ENCODE measurements at places on chromosomes 5 and 9.
A peak's percentile ranks its signal among the peaks of the same experiment; 100 is the strongest.

- DNase-seq, result peak; percentile 51
Measured at GRCh38 chr5:55421074-55421529, 113.3 kb downstream of the MTREX start.

GRCh38 chr9:82581516-82581915, 481.4 kb downstream of the RASEF start:
- DNase-seq, result no peak

GRCh38 chr5:110383231-110383630, 343.2 kb downstream of the TMEM232 start:
- DNase-seq, result no peak

DNA sequence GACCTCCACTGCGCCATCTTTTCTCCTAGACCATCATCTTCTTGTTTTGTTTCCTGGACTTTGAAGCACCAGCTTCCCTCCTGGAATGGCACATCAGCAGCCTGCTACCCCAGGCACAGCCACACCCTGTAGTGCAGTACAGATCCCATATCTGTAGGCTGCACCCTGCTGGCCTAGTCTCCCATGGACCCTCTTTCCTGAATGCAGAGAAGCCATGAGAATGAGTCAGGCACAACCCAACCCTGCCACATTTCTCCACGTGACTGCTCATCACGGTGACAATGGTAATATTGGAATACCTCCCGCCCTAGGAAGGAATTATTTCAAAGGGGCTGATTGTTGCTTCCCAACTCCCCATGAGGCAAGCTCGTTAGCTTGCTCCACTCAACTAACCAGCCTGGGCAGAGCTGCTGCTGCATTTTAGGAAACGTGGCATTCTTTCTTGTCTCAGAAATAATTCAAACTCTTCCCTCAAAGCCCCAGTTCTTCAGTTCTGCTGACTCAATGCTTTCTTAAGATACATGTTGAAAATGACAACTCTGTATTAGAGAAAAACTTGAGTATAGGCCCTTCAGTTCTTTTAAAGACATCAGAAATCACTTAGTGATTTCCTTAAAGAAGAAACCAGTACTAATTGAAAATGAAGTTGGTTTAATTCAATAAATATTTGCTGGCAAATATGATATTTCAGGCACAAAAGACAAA, 328.1 kb downstream of the MLLT3 start:
- DNase-seq, result no peak

GRCh38 chr9:70874451-70874850, 247.0 kb downstream of the TRPM3 start:
- peak; percentile 52 for DNase-seq

GRCh38 chr5:81183811-81184748, 49.0 kb upstream of the CKMT2 start:
- DNase-seq, result no peak

GRCh38 chr9:33133186-33133585, 34.0 kb downstream of the B4GALT1 start:
- peak; percentile 29 for DNase-seq

DNA sequence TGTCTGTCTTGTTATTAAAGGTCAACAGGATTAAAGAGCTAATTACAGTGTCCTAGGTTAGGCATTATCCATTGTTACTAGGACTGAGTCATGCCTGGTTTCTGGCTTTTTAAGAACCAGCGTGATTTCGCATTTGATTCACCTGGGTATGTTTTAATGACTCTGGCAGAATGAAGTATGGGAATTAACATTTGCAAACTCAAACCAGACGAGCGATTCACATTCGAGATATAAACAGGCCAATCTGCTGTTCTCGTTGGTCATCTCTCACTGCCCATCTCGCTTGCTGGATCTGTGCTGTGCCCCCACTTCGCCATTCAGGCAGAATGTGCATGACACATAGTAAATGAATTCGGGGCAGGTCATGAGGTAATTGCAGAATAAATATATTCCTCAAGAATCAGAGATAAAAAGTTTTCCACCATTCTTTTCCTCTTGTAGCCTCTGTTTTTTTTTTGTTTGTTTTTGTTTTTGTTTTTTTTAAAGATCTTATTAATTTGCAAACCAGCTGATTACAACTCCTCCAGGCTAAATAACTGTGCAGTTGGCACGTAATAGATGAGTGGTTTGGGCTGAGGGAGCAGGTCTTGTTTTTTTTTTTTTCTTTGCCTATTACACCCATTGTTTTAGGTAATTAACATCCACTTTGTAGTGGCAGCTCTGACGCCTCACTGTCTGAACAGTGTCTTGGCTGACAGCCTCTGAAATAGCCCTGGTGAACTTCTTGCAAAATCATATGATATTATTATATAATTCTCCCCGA, 313.5 kb upstream of the MSX2 start:
- DNase-seq, result no peak

DNA sequence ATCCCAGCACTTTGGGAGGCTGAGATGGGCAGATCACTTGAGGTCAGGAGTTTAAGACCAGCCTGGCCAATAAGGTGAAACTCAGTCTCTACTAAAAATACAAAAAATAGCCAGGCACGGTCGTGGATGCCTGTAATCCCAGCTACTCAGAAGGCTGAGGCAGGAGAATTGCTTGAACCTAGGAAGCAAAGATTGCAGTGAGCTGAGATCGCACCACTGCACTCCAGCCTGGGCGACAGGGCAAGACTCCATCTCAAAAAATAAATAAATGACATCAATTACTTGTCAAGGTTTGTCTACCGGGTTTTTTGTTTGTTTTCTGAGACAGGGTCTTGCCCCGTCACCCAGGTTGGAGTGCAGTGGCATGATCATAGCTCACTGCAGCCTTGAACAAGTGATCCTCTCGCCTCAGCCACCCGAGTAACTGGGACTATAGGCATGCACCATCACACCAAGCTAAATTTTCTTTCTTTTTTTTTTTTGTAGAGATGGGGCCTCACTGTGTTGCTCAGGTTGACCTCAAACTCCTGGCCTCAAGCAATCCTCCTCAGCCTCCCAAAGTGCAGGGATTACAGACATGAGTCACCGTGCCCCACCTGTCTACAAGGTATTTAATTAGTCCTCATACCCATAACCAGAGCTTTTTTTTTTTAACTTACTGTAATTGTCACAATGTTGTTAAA, 64.9 kb downstream of the SUSD1 start:
- no peak for DNase-seq

- no peak for DNase-seq
Measured at GRCh38 chr9:121939643-121940042, 153.5 kb downstream of the TTLL11 start.

DNA sequence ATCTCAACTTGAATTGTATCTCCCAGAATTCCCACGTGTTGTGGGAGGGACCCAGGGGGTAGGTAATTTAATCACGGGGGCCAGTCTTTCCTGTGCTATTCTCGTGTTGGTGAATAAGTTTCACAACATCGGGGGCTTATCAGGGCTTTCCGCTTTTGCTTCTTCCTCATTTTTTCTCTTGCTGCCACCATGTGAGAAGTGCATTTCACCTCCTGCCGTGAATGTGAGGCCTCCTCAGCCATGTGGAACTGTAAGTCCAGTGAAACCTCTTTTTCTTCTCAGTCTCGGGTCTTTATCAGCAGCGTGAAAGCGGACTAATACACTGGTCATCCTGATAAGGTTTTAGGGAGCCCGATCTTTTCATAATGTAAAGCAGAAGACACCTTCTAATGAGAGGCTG, 687.0 kb upstream of the FTMT start:
- no peak for DNase-seq

DNA sequence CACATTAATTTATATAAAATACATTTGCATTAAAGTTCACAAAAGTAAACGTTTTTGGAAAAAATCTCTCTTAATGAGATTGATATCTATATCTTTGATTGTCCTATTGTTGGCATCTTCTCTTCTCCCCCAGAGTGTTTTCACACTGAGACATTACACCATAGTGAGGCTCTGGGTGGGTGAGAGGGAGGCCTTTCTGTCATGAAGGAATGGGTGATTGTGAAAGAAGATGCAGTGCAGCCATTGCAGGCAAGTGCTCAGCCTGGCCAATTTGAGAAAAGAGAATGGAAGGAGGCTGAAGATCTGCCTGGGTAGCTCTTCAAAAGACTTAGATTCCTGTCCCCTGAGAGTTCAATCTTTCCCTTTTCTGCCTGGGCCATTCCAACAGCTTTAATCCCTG, 140.8 kb downstream of the SLC12A2 start:
- no peak for DNase-seq

GRCh38 chr5:38323645-38324295, 65.4 kb downstream of the EGFLAM start:
- DNase-seq, result peak; percentile 49

DNA sequence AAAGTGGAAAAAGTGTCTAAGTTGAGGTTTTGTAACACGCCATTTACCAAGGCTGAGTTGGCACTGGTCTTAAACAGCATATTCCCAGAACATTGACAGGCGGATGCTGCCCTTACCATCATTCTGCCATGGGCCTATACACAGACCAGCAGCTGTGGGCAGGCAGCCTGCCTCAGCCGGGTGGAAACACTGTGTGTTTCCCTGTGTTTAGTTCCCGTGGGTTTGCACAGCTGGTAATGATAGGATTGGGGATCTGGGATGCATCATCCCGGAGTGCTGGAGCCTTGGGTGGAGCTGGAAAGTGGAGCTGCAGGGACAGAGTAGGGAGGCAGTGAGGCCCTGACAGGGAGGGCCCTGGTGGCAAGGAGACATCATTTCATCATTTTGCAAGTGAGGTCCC, 5.5 kb upstream of the FGD3 start:
- DNase-seq, result no peak

- DNase-seq, result no peak
Measured at GRCh38 chr5:103526164-103526915, 36.2 kb downstream of the NUDT12 start.
